Activated naive CD8-positive, alpha-beta T cell treated with anti-CD3 and anti-CD28 coated beads, Interleukin-2, amount 50 U/mL, for 24 hours (primary cell): ENCODE measurements at places on chromosomes 7 and 10.

DNA sequence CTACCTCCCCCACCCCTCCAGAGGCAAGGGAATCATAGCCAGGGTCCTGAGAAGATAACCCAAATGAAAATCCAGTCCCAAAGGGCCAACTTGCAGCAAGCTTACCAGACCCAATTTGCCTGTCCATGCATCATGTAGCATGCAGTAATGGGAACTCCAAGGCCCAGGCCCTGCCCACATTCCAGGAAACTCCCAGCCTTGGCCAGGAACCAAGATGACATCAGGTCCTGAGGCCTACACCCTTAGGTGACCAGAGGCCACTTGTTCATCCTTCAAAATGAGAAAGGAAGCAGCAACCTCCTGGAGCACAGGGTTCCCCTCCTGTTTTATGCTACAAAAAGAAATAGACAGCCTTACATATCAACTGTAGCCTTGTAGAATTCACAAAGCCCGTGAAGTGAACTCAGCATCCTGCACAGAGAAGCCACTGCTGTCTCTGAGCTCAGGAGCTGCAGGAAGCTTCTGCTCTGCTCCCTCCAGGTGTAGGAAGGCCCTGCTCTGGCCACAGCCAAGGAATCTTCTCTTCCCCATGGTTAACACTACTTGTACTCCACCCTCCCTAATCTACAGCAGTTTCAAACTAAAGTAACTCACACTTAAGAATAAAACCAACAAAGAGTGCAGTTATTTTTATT, 30.3 kb upstream of the GRB10 start:
- no peak overlapping the region for H3K4me3 ChIP-seq
- H3K27me3 ChIP-seq: peaks cover 4% of the 10 kb centered on the region

DNA sequence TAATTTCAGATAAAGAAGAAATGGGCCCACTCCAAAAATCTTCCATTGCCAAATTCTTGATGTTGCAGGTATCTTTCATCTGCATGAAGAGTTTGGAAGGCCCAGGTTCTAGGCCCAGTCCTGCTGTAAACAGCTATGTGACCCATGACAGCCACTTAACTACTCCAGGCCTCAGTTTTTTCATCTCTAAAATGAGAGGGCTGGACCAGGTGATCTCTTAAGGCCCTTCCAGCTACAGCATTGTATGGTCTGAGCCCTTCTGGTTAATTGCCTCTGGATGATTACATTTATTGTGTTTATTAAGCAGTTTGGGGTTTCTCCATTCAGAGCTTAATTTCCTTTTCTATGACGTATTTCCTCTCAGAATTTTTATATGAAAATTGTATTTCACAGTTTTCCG, 190.8 kb upstream of the KMT2E start:
- H3K27ac ChIP-seq: no peak overlapping the region
- no peaks in the 10 kb centered on the region for H3K36me3 ChIP-seq
- H3K4me3 ChIP-seq: no peak overlapping the region
- no peaks in the 10 kb centered on the region for H3K27me3 ChIP-seq
- H3K4me1 ChIP-seq: no peaks in the 10 kb centered on the region

GRCh38 chr7:120190109-120190508, 82.9 kb upstream of the KCND2 start:
- DNase-seq: no peak
- H3K36me3 ChIP-seq: no peaks in the 10 kb centered on the region
- no peaks in the 10 kb centered on the region for H3K27me3 ChIP-seq
- H3K4me1 ChIP-seq: no peaks in the 10 kb centered on the region
- no peak overlapping the region for H3K27ac ChIP-seq

DNA sequence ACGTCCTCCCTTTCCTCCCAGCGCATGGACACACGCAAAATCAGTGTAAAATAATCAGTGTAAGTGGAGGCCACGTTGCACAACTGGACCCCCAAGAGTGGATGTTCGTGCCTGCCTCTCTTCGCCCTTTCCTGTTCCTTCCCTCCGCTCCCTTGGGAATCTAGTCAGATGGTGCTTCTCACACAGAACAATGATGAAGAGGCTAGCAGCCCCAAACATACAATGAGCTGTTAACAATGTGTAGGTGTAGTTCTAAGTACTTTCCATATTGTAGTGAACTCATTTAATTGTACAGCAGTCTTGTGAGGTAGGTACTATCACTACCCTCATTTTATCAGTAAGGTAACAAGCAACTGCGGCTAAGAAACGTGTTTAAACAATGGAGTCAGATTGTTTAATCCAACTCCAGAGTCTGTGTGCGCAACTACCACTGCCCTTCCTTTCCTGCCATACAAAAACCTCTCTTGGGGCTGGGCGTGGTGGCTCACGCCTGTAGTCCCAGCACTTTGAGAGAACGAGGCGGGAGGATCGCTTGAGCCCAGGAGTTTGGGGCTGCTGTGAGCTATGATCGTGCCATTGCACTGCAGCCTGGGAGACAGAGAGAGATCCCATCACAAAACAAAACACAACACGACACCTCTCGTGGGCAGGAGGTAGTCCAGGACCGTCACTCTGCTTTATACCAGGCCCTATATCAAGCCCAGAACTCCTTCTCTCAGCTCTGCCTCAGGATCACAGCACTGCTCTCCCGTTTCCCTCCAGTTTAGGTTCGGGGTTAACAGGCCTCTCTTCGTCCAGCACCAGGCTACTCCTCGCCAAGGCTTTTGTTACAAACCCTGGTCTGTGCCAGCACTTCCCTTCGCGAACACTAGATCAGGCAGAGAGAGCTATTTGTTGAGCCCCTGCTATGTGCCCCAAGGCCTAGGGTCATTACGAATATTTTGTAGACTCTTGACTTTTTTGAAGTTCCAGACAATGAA, 1.1 kb downstream of the FKBP9 start:
- peaks cover 36% of the 10 kb centered on the region for H3K27me3 ChIP-seq
- H3K36me3 ChIP-seq: no peaks in the 10 kb centered on the region
- peaks cover 3% of the 10 kb centered on the region for H3K4me1 ChIP-seq
- no peak for DNase-seq

DNA sequence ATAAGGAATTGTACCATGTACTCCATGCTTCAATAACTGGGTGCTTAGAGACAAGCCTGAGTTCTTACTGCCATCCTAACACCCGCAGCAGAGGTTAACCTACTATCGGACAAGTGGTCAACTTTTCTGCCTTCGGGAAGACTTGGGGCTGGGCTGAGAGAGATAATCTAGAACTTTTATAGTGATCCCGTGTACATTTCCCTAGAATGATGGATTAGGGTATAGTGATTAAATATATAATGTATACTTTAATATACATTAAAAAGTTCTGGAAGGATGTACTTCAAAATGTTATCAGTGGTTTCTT, 12.2 kb upstream of the HNRNPF start:
- peaks cover 8% of the 10 kb centered on the region for H3K36me3 ChIP-seq
- H3K4me1 ChIP-seq: peaks cover 55% of the 10 kb centered on the region
- peak overlapping the region; percentile 97 for H3K27ac ChIP-seq
- no peaks in the 10 kb centered on the region for H3K27me3 ChIP-seq
- DNase-seq: no peak

DNA sequence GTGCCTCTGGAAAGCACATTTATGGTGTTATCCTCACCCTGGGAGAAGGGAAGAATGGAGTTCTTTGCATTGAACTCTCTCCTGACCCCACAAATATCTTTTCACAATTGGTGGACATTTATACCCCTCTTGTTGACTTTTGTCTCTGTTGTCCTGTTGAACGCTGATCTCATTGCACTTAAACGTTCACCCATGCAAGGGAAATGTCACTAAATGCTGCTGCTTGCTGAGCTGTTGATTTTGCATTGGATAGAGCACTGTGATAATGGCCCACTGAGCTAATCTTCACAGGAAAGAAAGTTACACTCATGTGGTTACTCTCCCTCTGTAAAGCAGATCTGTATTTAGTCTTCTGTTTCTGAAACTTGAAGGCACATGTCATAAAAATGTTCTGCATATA, 133.4 kb downstream of the FZD1 start:
- DNase-seq: no peak
- H3K27ac ChIP-seq: no peak overlapping the region
- H3K36me3 ChIP-seq: no peaks in the 10 kb centered on the region
- H3K27me3 ChIP-seq: peaks cover 2% of the 10 kb centered on the region

- H3K4me3 ChIP-seq: no peak overlapping the region
- H3K36me3 ChIP-seq: no peaks in the 10 kb centered on the region
- H3K27ac ChIP-seq: no peak overlapping the region
- DNase-seq: no peak
- H3K4me1 ChIP-seq: no peaks in the 10 kb centered on the region
Measured at GRCh38 chr7:64098-64915, 128.1 kb upstream of the FAM20C start.

DNA sequence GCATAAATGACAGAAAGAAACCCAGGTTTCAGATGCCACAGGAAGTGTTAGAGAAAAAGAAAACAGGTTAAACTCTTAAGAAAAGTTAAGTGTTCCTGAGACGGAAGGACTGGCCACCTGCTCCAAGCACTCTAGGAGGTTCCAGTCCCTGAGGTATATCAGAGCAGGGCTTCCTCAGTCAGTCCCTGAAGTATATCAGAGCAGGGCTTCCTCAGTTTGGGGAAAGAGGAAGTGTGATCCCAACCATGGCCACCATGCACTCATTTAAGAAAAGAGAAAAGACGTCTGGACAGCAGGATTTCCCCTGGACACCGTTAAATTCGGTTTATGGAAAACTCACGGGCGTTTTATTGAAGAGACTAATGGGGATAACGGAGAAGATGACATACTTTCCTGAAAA, 133.4 kb upstream of the PFKP start:
- no peaks in the 10 kb centered on the region for H3K4me1 ChIP-seq
- H3K36me3 ChIP-seq: no peaks in the 10 kb centered on the region
- H3K27me3 ChIP-seq: peaks cover 29% of the 10 kb centered on the region
- no peak overlapping the region for H3K4me3 ChIP-seq

GRCh38 chr7:74606101-74606908, 51.2 kb upstream of the GTF2I start:
- H3K4me1 ChIP-seq: peaks cover 12% of the 10 kb centered on the region
- DNase-seq: peak; percentile 57
- peak overlapping the region; percentile 64 for H3K4me3 ChIP-seq
- peaks cover 8% of the 10 kb centered on the region for H3K27me3 ChIP-seq

DNA sequence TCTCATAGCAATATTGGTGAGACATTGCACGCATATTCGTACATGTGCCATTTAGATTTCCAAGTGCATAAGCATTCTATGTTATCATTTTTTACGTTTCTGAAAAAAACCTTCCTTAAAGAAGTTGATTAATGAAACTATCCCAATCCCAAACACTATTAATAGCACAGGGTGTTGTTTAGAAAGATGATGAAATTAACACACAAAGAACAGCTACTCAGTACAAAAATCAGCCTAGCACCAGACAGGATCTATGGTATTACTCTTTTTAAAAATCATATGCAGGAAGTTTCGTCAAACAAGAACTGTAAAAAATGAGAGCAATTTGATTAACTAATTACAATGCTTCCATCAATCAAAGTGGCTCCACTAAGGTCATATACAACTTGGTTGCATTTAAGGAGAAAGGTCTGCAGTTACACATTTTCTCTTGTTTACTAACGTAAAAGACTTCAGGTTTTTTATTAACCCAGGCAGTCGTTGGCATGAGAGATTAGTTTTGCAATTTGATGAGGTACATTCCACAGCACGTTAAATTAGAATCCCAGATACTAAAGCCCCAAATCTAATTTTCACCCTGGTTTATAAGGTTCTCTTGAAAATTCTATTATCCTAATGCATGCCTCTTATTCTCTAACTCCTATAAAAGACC, 38.1 kb downstream of the SLC35B4 start:
- H3K27ac ChIP-seq: no peak overlapping the region
- no peak for DNase-seq
- no peaks in the 10 kb centered on the region for H3K36me3 ChIP-seq
- peaks cover 35% of the 10 kb centered on the region for H3K27me3 ChIP-seq
- H3K4me1 ChIP-seq: no peaks in the 10 kb centered on the region
- H3K4me3 ChIP-seq: no peak overlapping the region

DNA sequence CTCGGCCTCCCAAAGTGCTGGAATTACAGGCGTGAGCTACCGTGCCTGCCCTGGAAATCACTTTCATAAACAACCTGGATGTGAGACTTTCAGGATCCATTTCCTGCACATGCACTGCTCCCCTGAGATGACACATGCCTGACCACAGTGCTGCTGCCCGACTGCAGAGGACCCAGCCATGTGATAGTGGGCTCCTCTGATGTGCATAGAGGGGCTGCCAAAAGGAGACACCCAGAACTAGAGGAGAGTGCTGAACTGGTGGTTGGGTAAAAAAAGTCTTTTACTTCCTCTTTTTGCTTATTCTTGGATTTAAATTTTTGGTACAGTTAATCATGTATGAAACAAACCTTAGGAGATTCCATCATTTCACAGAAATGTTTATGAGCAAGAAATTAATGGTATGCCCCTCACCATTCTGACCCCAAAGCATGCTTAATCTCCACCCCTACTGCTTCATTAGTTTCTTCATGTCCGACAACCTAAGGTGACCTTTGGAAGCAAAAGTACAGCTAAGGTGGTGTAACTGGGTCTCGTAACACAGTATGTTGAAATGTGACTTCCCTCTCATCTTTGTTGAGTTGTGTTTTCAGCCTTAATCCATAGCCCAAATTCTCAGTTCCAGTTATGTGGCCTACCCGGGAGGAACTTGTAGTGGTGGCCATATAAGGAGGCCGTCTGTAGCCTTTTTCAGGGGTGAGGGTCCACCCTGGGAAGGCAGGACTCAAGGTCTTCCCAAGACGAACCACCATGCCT, 111.1 kb downstream of the RNF216 start:
- H3K27me3 ChIP-seq: no peaks in the 10 kb centered on the region
- DNase-seq: no peak
- peaks cover 14% of the 10 kb centered on the region for H3K36me3 ChIP-seq
- H3K4me1 ChIP-seq: peaks cover 19% of the 10 kb centered on the region
- no peak overlapping the region for H3K4me3 ChIP-seq

DNA sequence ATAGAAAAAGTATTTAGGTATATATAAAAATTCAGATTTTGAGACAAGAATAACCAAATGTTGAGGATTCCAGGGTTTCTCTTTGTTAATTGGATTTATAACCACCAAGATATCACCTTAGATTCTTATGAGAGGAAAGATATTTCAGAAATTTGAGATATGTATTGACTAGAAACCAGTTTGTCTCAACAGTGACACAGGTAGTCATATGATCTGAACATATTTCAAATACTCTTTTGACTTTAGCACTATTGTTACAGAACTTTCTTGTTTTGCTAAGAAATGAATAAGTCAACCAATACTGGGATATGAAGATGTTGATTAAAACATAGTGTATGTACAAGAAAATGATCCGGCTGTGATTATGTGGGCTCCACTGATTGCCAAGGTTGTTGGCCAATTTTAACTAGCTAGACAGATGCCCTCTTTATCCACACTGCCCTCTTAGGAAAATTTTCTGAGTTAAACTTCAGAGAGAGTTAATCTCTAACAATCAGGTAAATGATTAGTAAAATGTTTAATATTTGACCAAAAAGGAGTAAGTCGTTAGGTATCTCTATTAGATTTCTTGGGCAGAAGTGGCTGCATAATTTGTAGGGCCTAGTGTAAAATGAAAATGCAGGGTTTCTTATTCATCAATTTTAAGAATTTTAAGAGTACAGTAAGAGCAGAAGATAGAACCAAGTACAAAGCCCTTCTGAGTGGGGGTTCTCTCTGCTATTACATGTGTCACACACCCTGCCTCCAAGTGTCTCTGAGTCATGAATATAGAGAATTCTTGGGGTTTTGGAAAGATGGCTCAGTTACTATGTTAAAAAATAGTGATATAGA, 376.0 kb downstream of the TFEC start:
- no peak for DNase-seq
- no peaks in the 10 kb centered on the region for H3K27me3 ChIP-seq
- no peak overlapping the region for H3K4me3 ChIP-seq

GRCh38 chr7:120979765-120980499, 8.6 kb upstream of the CPED1 start:
- H3K36me3 ChIP-seq: peaks cover 2% of the 10 kb centered on the region
- H3K27ac ChIP-seq: no peak overlapping the region
- H3K4me1 ChIP-seq: peaks cover 8% of the 10 kb centered on the region
- H3K4me3 ChIP-seq: no peak overlapping the region
- H3K27me3 ChIP-seq: no peaks in the 10 kb centered on the region
- no peak for DNase-seq
